Activated T-helper 17 cell treated with anti-CD3 and anti-CD28 coated beads, Interleukin-2, amount 50 U/mL, for 72 hours (primary cell): ENCODE measurements at places on chromosomes 1 and 21. TPM values are rescaled to one million over a fixed set of nuclear protein-coding genes. Genes with fewer than 3 reads are reported as not detected.

DNA sequence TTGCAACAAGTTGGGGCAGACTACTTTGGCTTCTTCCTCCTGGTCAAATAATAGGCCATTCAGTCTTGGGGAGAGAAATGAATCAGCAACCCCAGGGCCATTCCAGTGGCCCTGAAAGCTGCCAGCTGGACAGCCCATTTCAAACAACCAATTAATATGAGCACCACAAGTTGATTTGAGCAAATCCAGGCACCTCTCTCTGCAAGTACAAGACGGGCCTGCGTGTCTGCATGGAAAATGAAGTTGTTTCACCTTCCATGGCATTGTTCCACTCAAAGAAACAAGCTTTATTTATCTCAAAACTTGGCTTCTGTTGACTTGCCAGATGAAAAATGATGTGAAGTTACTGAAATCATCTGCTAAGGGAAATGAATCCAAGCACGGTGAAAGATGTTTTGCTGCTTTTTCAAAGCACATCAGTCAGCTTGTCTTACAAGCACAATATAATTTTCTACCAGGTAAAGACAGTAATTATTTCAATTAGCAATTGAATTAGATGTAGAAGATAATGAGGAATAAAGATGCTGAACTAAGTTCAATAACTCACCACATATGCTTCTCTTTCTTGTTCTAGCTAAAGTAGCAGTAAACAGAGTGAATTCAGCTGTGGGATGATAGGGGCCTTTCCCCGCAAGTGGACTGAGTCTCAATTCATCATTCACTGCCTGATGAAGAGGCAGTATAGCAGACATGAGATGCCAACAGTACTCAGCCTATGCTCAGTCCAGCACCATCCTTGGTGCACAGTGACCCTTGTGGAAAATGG, 95.2 kb upstream of the SSX2IP start:
- no peak for ATAC-seq

- ATAC-seq = no peak
Observed at GRCh38 chr1:52679498-52679897, 18.6 kb downstream of the COA7 start.

DNA sequence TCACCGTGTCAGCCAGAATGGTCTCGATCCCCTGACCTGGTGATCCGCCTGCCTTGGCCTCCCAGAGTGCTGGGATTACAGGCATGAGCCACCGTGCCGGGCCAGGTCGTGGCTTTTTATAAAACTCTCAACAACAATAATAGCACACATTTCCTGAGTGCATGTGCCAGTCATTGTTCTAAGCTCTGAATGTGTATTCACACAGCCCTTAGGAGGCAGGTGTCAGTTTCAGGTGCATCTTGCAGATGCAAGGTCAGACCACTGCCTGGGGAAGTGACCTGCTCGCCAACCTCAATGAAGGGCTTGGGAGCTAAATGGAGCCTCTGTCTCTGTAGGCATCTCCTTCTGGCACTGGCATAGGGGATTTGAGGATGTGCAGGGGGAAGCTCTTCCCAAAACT, 1.6 kb upstream of the LEFTY2 start:
- ATAC-seq = no peak

The SH2D1B gene
- not detected for total RNA-seq

GRCh38 chr1:227946624-227947385, 927 bp downstream of the WNT9A start:
- ATAC-seq = peak; percentile 83

The LHX8 gene
- total RNA-seq = not detected

DNA sequence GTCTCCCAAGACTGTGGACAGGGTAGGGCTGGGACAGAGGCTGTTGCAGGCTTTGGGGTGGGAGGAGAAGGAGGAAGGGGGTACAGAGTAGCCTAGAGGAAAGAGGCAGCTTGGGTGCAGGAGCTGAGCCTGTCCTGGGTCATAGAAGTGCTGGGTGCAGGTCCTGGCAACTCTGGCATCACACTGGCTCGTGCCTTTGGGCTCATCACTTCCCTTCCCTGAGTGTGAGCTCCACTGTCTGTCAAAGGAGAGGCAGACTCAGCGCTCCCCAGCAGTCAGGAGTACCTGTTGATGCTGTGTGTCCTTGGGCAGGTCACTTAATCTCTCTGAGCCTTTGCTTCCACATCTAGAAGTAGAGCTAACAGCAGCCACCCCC, 157.1 kb downstream of the PTPRU start:
- ATAC-seq = no peak

The FAM177B gene
- not detected for total RNA-seq

GRCh38 chr1:189775343-189775742, 702.3 kb downstream of the BRINP3 start:
- ATAC-seq = no peak

The CGN gene
- 2.7 TPM for total RNA-seq

DNA sequence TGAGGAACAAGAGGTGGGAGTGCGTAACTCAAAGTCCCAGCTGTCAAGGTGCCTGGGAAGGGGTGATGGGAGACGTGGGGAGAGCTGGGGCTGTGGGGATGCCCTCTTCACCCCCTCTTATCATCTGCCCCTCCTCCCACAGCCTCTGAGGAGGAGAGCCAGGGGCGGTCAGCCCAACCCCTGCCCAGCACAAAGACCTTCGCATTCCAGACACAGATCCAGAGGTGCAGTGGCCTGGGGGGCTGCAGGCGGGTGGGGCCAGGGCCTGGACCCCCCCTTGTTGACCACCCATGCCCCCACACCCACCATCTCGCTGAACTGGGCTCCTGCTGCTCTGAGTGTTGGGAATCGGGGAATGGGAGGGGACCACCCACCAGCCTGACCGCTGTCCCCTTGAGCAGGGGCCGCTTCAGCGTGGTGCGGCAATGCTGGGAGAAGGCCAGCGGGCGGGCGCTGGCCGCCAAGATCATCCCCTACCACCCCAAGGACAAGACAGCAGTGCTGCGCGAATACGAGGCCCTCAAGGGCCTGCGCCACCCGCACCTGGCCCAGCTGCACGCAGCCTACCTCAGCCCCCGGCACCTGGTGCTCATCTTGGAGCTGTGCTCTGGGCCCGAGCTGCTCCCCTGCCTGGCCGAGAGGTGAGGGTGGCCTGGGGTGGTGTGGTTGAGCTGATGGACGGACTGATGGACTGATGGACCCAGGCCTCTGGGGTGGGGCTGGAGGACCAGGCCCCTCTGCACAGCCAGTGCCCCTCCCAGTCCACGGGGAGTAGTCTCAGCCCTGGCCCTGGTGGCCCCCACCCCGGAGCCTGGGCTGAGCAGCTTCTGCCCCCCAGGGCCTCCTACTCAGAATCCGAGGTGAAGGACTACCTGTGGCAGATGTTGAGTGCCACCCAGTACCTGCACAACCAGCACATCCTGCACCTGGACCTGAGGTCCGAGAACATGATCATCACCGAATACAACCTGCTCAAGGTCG, 29.7 kb downstream of the TRIM11 start:
- no peak for ATAC-seq
